ENCODE measurements at places on chromosomes 2 and 18.

GRCh38 chr2:240410808-240411207 lies 24.7 kb upstream of the GPC1 start:
- no peak for DNase-seq

DNA sequence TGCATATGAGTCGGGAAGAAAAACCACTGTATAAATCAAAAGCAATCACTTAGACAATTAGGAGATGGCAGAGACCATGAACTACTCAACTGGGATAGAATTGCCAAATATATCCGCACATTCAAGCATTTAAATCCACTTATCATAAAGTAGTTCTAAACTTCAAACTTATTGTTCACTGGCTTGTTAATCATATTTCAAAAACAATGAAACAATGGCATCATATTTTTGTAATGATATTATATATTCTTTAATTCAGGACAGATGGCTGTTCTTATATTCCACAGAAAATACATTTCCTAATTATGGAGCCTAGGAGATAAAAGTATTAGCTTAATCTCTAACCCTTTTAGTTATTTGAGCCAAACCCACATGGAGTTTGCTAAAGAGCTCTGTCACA lies 263.6 kb downstream of the CTNNA2 start:
- no peak for DNase-seq

GRCh38 chr18:4157352-4157751 lies 297.8 kb downstream of the DLGAP1 start:
- DNase-seq = no peak

DNA sequence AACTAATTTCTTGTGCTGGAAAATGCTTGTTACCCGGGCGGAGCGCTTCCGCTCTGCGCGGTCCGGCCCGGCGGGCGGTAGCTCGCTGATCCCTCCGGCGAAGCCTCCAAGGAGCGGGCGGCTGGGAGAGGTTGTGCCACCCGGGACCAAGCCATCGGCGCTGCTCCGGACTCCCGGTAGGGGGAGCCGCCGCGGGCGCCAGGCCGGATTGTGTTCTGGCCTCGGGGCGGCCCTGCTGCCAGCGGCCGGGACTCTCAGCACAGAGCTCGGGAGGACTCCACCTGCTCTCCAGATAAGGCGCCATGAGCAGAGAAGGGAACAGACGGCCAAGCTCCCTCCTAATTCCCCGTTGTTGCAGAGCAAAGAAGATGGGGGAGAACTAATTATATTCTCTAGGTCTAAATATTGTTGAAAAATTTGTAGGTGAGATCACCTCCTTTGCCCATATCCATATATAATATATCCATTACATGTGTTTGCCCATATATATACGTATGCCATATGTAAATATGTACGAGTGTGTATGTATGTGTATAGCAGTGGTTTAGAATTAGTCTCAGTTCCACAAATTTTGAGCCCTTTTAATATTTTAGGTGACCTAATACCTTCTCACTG lies 13.8 kb upstream of the SATB2 start:
- no peak for DNase-seq

DNA sequence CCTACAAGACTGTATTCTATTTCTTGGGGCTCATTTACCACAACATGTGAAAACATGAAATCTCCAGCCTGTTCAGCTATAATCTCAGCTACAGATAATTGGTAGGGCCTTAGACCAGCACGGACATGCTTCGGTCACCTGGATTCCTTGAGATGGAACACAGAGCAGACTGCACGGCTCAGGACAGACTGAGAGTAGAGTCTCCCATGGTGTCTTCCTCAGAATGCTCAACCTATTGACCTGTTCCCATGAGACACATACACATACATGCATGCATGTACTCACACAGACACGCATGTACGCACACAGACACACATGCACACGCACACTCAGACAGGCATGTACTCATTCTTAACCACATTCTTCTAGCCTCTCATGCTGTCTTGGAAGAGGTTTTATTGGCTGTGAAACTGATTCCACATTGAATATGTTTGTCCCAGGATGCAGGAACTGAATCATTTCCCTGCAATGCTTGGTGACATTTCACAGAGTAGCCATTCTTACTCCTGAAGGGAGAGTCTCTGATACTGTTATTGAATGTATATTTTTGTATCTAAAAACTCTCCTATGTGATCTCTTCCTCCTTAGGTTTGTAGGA lies 23.5 kb upstream of the BZW1 start:
- DNase-seq = no peak

DNA sequence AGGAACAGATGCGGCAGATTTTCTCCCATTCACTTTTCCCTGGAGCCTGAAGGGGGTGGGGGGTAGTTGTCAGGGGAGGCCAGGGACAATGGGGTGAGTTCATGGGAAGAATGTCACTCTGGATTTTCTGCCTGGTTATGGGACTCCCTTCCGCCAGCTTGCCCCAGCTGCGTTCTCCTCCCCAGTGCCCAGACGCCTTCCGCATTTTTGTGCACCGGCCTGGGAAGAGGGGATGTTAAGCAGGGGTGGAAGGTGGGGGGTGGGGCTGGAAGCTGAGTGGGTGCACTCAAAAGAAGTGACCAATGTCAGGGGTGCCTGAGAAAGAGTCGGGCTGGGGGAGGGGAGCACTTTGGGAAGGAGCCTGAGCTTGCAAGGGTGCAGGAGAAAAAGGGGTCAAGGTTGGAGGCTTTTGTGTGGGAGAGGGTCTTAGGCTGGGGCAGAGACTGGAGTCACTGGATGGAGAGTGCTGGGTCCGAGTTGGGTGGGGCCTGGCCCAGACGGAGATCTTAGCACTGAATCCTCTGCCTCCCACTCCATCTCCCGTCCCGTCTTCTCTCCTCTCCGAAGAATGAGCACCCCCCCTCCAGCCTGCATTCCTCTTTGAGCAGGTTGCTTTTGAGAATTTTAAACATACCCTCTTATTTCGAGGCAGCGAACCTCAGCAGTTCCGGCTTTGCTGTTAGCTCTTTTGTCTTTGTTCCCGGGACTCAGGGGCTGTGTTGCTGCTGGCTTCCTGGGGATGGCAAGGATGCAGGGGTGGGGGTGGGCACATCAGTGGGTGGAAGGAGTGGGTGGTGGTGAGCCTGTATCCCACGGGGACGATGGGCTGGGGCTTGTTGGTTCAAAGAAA lies 2.7 kb downstream of the IGFBP2 start:
- DNase-seq = no peak

- no peak for DNase-seq
Measured at GRCh38 chr2:171281110-171281509, 120.4 kb upstream of the TLK1 start.

DNA sequence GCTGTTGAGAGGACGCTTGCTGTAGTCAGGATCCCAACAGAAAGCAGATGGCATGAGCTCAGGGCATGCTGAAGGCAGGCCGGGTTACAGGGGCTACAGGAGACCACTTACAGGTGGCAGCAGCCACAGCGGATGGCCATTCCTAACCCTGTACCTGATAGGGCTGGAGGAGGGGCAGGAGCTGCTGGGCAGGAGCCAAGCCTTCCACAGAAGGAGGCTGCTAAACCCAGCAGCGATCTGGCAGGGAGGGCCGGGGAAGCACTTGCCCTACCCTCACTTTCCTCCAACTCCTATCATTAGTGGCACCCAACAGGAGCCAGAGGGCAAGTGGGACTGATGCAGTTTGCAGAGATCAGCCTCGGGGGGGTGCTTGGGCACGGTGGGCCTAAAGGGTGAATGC lies 2.0 kb downstream of the ASB18 start:
- DNase-seq = no peak

GRCh38 chr2:216012133-216012829 lies 1.1 kb downstream of the MREG start:
- DNase-seq = no peak

Data from T follicular helper cell (primary cell).